CD4-positive, alpha-beta T cell (primary cell): ENCODE measurements at places on chromosomes 6 and 20. TPM values are rescaled to one million over a fixed set of nuclear protein-coding genes. Genes with fewer than 3 reads are reported as not detected.

The TNFRSF21 gene
- total RNA-seq, result 0.92 TPM

The GUCA1A gene
- total RNA-seq, result not detected

The DBNDD2 gene
- 13.2 TPM for total RNA-seq

The ABCF1 gene
- total RNA-seq, result 86.1 TPM

The ARMC2 gene
- 5.2 TPM for total RNA-seq

The RAET1E gene
- total RNA-seq, result not detected

The OPN5 gene
- total RNA-seq, result not detected

The EFCAB8 gene
- total RNA-seq, result 0.81 TPM

The ZNF391 gene
- 1.8 TPM for total RNA-seq

The CTAGE9 gene
- not detected for total RNA-seq

The FRK gene
- not detected for total RNA-seq

The LRP11 gene
- 0.99 TPM for total RNA-seq

The PDRG1 gene
- total RNA-seq, result 7.1 TPM

The OPRM1 gene
- not detected for total RNA-seq

The CARMIL1 gene
- 4.7 TPM for total RNA-seq

The CDH4 gene
- total RNA-seq, result 0.11 TPM

The CTNNBL1 gene
- 31.1 TPM for total RNA-seq

The AVP gene
- total RNA-seq, result 0.56 TPM

The TINAG gene
- total RNA-seq, result not detected

The JAG1 gene
- 0.77 TPM for total RNA-seq

The HELZ2 gene
- 59.6 TPM for total RNA-seq

The UBE2C gene
- 0.52 TPM for total RNA-seq

The ASIP gene
- not detected for total RNA-seq

The PHACTR1 gene
- total RNA-seq, result 1.3 TPM

The WFDC13 gene
- not detected for total RNA-seq

The DCBLD1 gene
- total RNA-seq, result 1.4 TPM

The PGM3 gene
- 22.6 TPM for total RNA-seq

The DHX35 gene
- total RNA-seq, result 7.3 TPM

The PERP gene
- 1.4 TPM for total RNA-seq

The PPIL6 gene
- total RNA-seq, result 0.84 TPM

The GCM1 gene
- 0.11 TPM for total RNA-seq

The WFDC2 gene
- total RNA-seq, result not detected

The PTCRA gene
- not detected for total RNA-seq

The PPP1R3G gene
- not detected for total RNA-seq

The SLC17A2 gene
- not detected for total RNA-seq

The TSPO2 gene
- not detected for total RNA-seq

The CBLN4 gene
- total RNA-seq, result not detected

The SLC17A9 gene
- total RNA-seq, result 5.5 TPM

The GPR63 gene
- 0.25 TPM for total RNA-seq

The TRAPPC3L gene
- total RNA-seq, result not detected

The C6orf15 gene
- not detected for total RNA-seq

The MLN gene
- total RNA-seq, result not detected

The B3GALT4 gene
- total RNA-seq, result 12.7 TPM

The HLA-DPB1 gene
- 31.7 TPM for total RNA-seq

The SNAI1 gene
- 2.5 TPM for total RNA-seq

The MAS1 gene
- total RNA-seq, result not detected

The BIRC7 gene
- not detected for total RNA-seq

The CDC5L gene
- 19.9 TPM for total RNA-seq

The GABRR1 gene
- total RNA-seq, result not detected

The CLDN20 gene
- total RNA-seq, result not detected

The TNNC2 gene
- total RNA-seq, result 1.2 TPM

The HLA-DPA1 gene
- total RNA-seq, result 19.4 TPM

The TP53TG5 gene
- total RNA-seq, result not detected

The BCAS1 gene
- total RNA-seq, result 0.27 TPM

The B3GAT2 gene
- not detected for total RNA-seq

The PPP1R10 gene
- total RNA-seq, result 92.2 TPM

The HLA-DQA1 gene
- 5.9 TPM for total RNA-seq

The COX7A2 gene
- total RNA-seq, result 195 TPM

The SLC22A7 gene
- not detected for total RNA-seq
